ENCODE measurements at places on chromosomes 2 and 18.

- DNase-seq: peak; percentile 37
Observed at GRCh38 chr18:48735080-48735676, 196.3 kb downstream of the CTIF start.

DNA sequence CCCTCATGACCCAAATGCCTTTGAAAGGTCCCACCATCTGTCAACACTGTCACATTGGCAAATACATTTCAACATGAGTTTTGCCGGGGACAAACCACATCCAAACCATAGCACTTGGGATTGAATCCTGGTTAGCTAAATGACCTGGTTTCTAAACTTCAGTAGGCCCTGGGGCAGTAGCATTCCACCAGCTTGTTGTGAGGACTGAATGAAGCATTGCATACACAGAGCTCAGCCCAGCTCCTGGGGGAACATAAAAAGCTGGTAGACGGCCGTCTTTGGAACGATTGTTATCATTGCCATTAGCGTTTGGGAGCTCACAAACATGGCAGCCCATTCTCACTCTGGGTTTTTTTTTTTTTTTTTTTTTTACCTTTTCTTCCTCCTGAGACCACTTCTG, 57.5 kb upstream of the CXCR4 start:
- DNase-seq: no peak

DNA sequence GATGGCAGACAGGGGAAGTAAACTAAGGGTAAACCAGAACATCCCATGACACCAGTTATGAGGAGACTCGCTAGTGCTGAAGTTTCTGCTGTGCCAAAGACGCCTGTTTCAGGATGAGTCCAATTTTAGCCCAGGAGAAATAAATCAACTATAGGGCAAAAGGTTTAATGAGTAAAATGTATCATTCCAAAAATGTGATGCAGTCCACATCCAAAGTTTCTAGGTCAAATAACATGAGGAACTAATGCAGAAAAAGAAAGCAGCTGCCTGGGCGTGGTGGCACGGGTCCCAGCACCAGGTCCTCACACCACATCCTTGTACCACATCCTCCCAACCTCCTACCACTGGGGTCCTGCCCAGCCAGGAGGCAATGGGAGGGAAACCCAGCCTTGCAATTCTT, 126.9 kb upstream of the CTAGE1 start:
- no peak for DNase-seq

DNA sequence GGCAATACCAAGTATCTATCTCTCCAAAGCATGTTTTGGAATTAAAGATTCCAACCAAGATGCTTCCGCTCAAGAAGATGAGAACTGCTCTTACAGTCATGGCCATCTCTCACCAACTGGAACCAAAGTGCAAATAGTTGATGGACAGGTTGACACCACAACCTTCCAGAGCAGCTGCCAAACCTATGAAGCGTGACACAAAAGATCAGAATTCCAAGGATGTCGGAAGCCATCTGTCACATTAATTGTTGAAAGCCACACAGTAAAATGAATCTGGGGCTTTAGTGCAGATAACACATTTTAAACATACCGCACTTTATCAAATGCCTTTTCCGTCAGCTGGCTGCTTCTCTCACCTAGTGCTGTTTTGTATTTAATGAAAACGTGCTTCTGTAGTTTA, 195.7 kb downstream of the CDH20 start:
- DNase-seq: no peak

- DNase-seq: no peak
Observed at GRCh38 chr2:115161771-115162493, 719.5 kb downstream of the DPP10 start.

- no peak for DNase-seq
Observed at GRCh38 chr2:9091811-9092210, 88.3 kb upstream of the MBOAT2 start.

- no peak for DNase-seq
Observed at GRCh38 chr2:205370726-205371125, 311.6 kb upstream of the NRP2 start.

DNA sequence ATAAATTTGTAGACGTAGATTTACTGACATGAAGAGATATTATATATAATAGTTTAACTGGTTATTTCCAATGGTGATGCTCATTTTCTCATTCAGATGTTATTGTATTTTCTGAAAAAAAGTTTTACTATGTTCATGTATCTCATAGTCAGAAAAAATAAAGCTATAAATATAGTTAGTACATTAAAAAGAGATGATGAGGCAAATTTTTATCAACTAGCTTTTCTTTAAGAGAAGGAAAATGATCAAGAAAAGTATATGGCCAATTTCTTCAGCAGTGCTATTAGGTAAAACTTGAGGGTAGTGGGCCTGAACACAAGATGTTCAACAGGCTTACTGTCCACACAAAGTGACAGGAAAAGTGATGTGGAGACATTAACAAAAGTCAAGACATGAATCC, 11.7 kb downstream of the TTC21B start:
- DNase-seq: no peak

DNA sequence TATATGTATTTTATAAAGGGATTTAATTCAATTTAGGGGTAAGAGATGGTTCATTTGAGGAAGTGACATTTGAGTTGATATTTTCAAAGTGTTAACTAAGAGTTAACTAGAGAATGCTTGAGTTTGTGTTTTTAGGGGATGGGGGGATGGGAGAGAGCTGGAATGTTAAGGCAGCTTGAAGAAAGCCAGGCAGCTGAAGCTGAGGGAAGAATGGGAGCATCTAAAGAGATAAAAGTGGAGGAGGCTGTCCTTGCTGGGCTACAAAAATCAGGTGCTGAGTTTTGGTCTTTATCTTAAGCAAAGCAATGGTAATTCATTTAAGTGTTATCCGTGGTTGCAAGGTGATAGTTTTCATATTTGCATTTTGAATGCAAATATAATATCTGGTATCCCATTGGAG, 9.2 kb downstream of the CHST9 start:
- no peak for DNase-seq

- no peak for DNase-seq
Observed at GRCh38 chr2:234650911-234651310, 154.0 kb upstream of the ARL4C start.

DNA sequence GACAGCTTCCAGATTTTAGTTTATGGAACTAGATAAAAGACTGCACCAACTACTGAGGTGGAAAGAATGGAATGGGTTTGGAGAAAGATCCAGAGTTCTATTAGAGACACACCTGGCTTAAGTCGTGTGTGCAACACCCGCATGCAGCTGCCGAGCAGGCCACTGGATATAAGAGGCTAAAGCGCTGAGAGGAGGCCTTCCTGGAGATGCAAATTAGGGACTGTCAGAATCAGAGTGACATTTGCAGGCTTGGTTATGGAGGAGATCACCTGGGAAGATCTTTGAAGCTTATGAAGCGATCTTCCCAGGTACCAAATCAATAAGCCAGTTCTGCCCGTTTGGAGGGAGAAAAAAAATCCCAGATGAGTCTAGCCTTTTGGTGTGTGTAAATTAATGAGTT, 30.4 kb upstream of the KLHL29 start:
- DNase-seq: no peak

- DNase-seq: no peak
Observed at GRCh38 chr2:99900556-99900955, 241.8 kb downstream of the AFF3 start.

- no peak for DNase-seq
Observed at GRCh38 chr2:201621293-201621999, 21.9 kb downstream of the TMEM237 start.

DNA sequence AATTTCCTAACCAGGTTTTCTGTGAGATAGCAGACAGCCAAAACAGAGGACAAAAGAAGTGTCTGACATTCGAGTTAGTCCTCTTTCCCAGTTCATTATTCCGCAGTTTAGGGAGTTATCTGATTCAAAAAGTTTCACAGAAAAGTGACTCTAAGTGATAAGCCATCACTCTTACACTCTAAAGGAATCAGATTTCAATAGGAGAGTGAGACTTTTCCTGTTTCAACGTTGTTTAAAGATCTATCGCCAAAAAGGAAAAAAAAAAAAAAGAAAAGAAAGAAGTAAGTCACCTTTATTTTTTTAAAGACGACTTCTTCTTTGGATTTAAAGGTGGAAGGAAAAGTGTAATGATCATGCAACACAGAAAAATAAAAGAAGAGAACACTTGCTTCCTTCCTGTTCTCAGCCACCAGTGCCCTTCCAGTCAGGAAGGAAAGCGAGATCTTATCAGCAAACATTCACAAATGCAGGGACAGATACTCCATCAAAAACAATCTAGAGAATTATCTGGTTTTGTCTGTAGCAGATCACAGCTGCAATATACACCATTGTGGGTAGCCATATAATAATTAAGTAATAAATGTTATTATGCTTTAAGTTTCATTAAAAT, 49.8 kb downstream of the TFPI start:
- no peak for DNase-seq

DNA sequence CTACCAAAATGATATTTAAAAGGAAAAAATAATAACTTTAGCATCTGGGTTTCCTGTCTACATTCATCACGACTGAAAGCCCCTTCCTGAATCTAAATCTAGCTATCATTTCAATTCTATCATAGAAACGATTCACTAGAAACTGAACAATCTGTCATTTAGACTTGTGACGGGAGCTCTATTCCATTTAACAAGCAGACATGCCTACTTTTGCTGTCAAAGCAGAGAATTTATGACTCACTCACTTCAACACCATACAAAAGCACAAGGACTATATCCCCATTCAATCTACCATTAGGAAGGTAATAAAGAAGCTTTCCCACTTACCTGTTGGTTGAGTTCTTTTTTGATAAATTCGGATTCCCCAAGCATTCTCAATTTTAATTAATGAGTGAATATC, 1072.3 kb downstream of the LRP1B start:
- DNase-seq: no peak

DNA sequence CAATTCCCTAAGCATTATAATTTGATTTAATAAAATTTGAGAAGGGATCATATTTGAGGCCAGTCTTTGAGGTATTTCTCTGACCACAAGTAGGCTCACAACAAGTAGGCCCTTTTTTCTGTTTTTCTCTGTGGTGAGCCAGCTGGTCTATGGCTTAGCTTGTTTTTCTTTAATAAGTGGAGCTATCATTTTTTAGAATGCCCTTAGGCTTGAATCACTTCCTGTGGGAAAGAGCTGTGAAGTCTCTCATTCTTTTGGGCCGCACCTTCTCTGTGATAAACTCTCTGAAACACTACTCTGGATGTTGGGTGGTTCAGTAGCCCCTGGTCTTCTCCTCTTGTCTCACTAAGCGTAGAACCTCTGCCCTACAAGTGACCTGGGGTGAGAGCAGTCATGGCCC, 235.9 kb downstream of the SUCLG1 start:
- no peak for DNase-seq

- DNase-seq: no peak
Observed at GRCh38 chr2:201174687-201175086, 8.3 kb upstream of the CASP10 start.

DNA sequence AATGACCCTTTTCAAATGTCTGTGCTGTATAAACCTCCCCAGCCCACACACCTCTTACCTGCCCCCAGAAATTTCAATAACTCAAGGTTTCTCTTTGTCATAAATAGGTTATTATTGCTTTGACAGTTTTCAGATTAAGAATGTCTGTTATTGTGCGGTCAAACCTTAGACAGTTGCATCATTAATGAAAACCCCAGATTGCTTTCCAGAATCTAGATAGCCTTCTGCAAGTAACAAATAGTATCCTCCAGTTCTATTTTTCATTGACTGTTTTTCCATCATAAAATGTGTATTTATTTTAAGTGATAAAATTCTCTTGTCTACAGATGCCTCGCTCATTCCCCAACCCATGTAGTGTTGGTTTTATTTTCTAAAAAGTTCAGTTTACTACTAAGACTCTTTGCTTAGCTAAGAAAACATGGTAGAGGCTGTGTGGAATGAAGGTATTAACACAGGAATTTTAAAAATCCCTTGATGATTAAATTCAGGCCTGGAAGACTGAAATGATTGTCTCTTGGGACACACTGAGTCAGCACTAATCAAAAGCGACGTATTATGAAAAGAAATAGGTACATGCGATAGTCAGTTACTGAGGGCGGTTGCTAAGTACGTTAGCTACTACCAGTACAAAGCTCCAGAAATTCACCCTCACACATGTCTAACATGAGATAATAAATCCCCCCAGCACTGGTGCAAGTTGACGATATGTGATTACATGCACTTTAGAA, 38.4 kb upstream of the ITGAV start:
- no peak for DNase-seq

Measured in H54 (cell line).